AG09319 (cell line): ENCODE measurements at places on chromosomes 12 and 14.

DNA sequence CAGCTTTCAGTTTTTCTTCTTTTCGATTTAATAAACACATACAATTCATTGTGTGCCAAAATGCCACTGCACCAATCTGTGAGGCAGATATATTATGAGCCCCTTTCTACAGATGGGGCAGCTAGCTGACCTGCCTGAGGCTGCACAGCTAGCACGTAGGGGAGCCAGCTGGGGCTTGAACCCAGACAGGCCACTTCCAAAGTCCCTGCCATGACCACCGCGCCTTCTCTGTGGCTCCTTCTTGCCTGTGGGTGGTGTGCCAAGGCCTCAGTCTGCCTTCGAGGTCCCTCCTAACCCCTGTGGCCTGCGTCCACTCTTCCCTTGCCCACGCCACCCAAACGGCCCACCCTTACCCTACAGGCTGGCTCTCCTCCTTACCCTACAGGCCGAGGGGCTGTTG, 16.2 kb downstream of the FAM222A start:
- DNase-seq, result no peak

- no peak for DNase-seq
Observed at GRCh38 chr14:104953896-104954656, 24.1 kb downstream of the AHNAK2 start.

DNA sequence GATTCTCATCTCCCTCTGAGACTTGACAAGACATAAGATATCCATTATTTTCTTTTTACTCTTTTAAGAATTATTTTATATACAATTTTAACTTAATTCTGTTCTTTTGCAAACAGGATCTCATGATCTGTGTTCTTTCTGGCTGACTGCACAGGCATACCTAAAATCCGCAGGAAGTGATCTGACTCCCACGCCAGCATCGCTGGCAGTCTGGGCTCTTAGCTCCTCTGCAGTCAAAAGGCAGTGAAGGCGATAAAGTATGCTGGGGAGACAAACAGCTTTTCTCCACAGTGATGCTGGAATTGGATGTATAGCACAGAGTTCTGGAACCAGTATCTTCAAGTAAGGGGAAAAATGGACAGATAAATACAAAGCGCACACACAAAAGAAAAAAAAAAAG, 52.4 kb downstream of the DICER1 start:
- DNase-seq, result no peak

- no peak for DNase-seq
Observed at GRCh38 chr12:88367231-88367630, 213.0 kb downstream of the KITLG start.

- DNase-seq, result no peak
Observed at GRCh38 chr12:106692896-106693820, 81.3 kb upstream of the RIC8B start.

DNA sequence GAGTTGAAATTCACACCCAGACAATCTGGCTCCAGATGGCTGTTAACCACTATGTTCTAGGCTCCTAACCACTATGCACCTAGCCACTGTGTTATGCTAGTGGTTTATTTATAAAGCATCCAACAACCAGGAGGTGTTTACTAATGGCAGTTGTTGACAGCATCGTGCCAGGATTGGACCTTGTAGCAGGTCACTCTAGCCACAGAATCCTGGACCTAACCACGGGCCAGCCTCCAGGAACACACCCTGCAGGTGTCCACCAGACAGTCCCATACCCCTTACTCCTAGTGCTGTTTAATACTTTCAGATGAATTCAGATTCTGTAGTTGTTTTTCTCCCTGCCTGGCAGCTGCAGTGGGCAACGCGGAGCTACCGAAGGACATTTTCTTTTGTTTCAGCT, 109.4 kb upstream of the MYL2 start:
- DNase-seq, result no peak

DNA sequence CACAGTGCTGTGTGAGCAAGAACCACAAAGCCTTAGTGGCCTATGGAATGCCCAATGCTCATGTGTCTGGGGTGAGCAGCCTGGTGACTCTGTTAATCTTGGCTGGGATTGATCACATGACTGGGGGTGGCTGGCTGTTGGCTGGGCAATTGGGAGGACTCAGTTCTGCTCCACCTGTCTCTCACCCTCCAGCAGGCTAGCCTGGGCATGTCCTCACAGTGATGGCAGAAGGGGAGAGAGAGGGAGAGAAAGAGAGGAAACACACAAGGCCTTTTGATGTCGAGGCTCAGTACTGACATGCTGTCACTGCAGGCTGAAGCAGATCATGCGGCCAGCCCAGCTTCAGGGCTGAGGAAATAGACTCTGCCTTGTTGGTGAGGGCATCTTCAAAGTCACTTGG, 136.8 kb downstream of the TBX5 start:
- no peak for DNase-seq

DNA sequence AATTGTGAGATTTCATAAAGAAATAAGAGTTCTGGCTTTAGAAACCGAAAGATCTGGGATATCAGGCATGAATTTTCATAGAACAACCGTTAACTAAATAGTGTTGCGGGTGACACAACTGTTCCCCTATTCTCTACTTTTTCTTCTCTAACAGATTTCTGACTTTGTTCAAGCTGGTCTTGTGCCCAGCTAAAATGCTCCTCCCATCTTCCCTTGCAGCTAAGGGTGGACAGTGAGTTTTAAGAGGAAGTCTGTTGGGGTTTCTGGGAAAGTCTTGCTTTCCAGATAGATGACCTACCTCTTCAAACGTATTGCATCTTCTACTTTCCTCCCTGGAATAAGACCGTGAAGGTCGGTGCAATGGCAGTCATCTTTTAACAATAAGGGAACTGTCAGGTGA, 18.7 kb downstream of the CCDC63 start:
- no peak for DNase-seq

DNA sequence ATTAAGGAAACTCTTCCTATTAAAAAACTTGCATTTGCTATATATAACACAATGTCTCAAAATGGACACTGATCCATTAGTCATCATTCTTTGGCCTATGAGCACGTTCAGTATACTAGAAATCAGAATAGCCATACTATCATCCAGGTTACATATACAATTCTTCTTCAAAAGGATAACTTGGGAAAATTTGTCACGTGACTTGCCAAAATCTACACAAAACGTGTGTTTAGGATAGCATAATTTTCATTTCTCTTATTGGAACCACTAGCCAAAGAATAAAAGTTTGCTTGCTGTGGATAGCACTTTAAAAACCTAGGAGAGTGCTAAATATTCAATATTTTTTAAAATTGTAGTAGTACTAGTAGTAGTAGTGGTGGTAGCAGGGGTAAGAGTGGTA, 714.3 kb upstream of the FOXG1 start:
- DNase-seq, result no peak

DNA sequence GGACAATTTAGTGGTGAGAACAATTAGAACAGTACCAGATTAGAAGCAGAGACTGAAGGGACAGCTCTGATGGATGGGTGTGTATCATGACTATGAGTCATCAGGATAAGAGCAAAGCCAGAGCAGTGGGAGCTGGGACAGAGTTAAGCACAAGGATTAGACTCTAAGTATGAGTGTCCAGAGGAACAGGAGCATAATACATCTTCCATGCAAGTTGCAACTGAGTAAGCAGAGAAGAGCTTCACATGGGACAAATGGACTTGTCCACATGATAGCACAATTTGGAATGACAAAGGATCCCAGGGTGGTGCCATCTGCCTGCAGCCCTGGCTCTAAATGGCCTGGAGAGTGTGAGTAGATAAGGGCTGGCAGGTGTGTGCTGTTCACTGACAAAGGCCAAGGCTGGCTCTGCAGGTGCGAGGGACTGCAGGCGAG, 226.4 kb upstream of the CAND1 start:
- DNase-seq, result no peak

GRCh38 chr12:67893022-67893580, 96.1 kb upstream of the IFNG-AS1 start:
- no peak for DNase-seq

GRCh38 chr12:81176796-81177195, 98.9 kb downstream of the ACSS3 start:
- no peak for DNase-seq

GRCh38 chr14:99951085-99951484, 114.1 kb upstream of the EVL start:
- DNase-seq, result no peak

DNA sequence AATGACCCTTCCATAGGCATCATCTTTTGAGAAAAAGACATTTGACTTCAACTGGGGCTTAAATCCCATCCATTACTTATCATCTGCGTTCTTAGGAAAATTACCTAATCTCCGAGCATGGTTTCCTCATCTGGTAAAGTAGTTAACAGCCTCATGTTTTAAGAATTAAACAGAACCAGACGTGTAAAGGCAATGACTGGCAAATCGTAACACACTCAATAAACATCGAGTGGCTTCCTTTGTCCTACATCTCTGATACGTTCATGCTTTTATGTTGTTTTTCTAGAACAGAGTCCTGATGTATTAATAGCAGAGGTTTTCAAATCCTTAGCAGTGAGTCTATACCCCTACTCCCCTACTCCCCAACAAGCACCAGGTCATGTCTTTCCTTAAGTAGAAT, 189.7 kb upstream of the RGS6 start:
- no peak for DNase-seq

GRCh38 chr12:122206976-122207375, 3.5 kb downstream of the B3GNT4 start:
- DNase-seq, result no peak

DNA sequence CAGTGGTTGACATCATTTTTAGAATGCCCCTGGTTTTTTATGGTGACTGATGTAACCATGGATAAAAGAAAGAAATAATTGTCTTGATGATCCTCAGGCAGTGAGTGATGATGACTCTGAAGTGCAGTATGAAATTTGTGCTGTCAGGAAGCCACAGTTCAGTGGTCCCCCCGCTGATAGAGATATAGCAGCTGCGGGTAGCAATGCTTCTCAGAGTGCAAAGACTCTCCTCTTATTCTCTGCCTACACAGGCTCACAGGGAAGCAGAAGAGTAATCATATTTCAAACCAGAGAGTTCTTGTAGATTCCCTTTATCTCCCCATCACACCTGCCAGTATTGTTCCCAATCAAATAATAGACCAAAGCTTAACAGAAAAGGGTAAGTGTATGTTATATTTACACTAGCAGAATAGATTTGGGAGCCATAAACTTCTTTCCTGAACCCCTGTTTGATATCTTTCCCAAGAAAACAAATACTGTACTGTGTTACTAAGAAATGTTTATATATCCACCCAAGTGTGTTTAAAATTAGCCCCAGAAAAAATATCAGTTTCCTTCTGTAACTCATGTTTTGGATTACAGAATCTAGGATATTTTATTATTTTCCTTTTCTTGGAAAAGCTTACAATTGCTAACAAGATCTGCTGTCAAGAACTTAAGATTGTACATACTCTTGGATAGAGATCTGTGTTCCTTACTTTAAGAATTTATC, 1817.4 kb upstream of the FLRT2 start:
- no peak for DNase-seq
